ENCODE measurements at places on chromosomes 5 and 9.

- no peak for DNase-seq
Observed at GRCh38 chr5:53560028-53560427, 411 bp upstream of the NDUFS4 start.

DNA sequence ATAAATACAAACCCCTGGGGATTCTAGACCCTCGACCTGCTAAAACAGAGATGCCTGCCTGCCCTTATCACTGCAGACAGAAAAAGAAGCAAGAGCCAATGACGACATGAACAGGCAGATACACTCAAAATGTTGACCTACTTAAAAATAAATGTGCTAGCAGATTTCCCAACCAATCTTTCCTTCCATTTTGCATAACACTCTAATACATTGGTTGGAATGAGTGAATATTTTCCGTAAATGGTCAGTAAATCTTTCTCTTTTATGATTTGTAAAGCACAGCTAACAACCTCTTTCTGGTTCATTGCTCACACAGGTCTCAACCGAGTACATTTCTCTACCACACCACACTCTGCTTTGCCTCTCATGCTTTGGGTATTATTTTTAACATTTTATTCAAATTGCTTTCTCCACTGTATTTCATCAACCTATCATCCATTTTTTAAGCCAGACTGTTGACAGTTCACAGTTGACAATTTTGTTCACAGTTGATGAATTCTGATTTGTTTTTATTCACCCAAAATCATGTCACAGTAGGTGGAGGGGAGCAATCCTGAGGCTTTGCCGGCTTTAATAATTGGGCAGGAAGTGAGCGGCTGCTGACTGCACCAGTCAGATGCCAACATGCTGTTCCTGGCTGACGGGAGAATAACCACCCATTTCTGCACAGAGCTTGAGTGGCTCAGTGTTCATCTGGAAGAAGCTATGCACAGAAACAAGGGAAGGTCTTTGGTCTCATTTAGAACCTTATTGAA is 426.6 kb downstream of the SPOCK1 start:
- no peak for DNase-seq

DNA sequence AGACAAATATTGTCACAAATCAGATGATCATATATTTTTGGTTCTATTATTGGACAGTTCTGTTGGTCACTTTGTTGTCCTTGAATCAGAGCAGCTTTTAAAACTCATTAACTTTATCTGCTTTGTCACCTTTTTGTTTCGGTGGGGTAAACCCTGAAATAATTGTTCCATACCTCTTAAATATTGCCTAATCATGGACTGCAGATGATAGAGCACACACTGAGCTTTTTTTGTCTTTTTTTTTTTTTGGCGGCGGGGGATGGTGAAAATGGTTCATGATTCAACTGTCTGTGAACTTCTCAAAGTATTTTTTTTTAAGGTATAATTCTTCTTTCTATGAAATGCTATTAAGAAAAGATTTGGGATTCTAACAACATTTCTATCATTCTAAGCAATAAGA is 1.8 kb downstream of the NUDT12 start:
- DNase-seq: no peak

- no peak for DNase-seq
Observed at GRCh38 chr9:94808926-94809700, 82.6 kb downstream of the AOPEP start.

GRCh38 chr9:134655101-134655500 is 13.5 kb downstream of the COL5A1 start:
- no peak for DNase-seq

DNA sequence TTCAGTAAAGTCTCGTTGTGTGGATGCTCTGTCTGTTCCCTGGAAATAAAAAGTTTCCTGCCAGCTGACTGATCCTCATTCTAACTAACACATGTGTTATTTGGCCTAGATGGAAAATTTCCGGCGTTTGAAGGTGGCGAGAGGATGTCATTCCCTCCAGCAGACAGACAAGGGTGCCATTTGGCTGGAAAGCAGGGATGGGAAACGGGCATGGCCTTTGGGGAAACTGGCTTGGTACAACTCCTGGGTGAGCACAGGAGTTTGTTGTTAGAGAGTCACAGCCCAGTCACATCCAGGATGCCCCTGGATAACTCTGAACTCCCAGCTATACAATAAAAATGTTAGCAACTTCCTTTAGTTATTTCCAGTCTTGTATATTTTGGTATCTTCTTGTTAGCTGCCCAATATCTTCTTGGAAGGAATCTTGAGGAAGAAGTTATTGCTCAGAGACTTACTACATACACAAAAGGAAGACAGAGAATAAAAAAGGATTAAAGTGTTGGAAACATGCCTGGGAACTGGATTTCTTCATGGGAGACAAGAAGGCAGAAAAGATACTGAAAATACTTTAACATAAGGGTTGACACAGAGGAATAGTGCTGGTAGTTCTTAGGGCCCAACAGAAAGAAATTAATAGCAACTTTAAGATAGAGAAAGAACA is 41.9 kb downstream of the TEK start:
- no peak for DNase-seq
